GM12864 (cell line): ENCODE measurements at places on chromosomes 3 and 15.

GRCh38 chr15:101445562-101446517 lies 43.7 kb downstream of the PCSK6 start:
- DNase-seq: no peak

- DNase-seq: no peak
These were observed 103.0 kb downstream of the LARS2 start for GRCh38 chr3:45491344-45491743.

- no peak for DNase-seq
These were observed 76.6 kb downstream of the RPL39L start for GRCh38 chr3:187062526-187063177.

DNA sequence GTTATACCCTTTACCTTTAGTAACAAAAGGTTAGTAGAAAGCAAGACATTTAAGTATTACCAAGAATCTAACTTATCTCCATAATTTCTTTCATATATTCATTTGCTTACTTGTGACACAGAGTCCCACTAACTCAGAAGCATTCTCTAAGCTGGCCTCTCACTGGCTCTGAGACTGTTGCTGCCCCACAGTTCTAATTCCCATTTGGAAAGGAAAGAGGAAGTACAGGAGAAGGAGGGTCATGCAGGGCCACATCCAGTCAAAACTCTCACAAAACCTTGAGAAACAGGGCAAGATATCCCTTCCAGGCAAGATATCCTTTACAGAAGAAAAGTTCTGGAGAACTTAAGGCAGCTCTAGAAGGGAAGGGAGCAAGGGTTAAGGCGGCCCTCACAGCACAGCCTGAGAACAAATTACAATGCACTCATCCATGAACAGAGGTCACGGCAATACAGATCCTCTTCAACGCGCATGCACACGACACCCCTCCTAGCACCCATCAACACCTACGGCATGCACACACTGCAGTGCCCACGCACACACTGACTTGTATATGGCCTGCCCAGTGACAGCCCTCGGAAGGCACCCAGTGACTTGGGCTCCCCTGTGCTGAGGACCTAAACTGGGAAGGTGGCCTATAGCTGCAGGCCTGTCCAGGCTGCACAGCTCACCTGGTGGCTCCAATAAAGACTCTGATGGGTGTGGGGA lies 13.0 kb upstream of the MYO5C start:
- peak; percentile 47 for DNase-seq

GRCh38 chr3:177776661-177777101 lies 579.4 kb upstream of the TBL1XR1 start:
- DNase-seq: no peak

GRCh38 chr15:42037656-42038055 lies 16.8 kb upstream of the PLA2G4E start:
- DNase-seq: no peak

DNA sequence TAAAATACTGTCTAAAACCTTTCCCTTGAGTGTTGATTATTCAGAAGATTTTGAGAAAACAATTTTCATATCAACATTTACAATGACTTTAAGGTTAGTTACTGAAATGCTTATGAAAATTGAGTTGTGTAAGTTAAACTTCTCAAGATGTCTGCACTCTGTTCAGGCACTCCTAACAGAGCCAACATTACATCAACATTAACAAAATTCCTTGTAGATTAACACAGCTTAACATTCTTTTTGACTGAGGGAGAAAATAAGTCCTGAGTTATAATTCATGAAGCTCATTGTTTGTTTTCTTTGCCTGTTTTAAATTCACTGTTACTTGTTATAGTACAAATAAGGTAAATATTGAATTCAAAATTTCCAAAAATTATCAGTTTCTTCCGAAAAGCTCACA lies 9.0 kb downstream of the ACKR4 start:
- DNase-seq: no peak

DNA sequence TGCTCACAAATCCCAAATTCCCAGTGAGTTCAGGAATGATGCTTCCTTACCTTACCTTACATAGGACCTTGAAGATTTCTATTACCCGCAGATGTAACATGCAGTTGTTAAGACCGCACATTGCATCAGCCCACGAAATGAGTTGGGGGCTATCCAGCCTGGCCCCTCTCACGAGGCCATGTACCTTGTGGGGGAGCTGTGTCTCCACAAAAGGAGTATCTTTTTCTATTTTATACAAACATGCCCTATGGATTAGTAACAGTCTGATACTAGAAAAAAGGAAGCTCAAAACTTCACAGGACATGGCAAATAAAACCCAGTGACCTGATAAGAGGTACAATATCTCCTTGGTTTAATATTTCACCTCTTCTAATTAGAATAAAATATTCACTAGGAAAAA lies 1086.8 kb upstream of the CFAP20DC start:
- no peak for DNase-seq

GRCh38 chr3:67335813-67336212 lies 318.6 kb downstream of the SUCLG2 start:
- DNase-seq: no peak

DNA sequence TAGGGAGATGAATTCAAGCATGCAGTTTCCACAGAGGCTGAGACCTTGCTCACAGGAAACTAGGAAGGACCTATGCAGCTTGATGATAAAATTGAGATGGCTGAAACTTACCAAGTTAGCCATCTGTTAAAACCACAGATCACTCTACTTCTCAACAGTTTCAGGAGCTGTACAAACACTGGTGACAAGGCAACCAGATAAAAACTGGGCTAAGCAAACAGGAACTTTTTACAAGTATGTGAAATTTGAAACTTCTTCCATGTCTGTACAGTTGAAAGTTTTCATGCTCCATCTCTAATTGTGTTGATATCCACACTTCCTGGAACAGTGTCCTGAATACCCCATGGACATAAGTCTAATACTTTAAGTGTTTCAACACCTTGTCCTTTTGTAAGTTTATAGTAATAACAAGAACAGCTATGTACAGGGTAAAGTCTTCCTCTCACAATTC lies 78.2 kb downstream of the FAIM start:
- peak; percentile 83 for DNase-seq

GRCh38 chr3:169348929-169349621 lies 314.4 kb downstream of the MECOM start:
- no peak for DNase-seq

DNA sequence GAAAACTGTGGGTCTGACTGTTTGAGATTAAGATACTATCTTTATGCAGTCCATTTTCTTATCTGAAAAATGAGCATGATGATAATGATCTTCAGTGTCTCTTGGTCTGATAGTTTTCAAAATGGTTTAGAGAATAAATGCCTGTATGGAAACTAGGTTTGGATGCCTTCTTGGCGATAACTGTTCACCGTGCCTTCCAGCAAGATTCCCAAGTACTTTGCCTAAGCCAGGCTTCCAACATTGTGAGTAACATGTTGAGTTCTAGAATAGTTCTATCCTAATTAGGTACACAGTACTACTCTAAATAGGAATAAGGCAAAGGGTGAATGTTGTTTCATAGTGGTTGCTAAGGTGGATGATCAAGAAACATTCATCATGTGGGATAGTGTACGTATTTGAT lies 940.2 kb downstream of the MCTP2 start:
- DNase-seq: no peak

DNA sequence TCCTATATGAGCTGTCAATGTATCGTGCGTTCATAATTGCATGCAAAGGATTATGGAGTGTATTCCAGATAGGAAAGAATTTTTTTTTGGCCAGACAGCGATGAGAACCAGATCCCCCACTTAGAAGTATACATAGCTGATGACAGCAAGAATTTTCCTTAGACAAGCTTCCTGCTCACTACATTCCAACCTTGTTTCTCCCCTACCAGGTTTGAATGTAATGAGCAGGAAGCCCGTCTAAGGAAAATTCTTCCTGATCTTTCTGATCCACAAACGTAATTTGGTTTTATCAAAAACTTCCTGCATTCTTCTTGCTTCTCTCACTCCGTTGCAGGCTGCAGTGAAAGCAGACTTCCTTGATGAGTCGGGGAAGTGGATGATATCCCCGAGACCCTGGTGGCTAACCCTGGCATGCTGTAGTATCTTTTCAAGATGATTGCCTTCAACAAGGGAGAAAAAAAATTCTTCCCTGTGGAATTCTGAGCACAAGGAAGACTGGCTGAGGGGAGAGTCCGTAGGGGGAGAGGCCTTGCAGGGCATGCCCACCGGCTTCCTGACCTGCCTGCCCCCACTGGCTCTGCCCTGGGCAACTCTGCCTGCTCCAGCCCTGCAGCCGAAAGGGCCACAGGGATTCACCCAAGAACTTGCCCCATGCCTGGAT lies 243.1 kb downstream of the TLE3 start:
- DNase-seq: no peak

DNA sequence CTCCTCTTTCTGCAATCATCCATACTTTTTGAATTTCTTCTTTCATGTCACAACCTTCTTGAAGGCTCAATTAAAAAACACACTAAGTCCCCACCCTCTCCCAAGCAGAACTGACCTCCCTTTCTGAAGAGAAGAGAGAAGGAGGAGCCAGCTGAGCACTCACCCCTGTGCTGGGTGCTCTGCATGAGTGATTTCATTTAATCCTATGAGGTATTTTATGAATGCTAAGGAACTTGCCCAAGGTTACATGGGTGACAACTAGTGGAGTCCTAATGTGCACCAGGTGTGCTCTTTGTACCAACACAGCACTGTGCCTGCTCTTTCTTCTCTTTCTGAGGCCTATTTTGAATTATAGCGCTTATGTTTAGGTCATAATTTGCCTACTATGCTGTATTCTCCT lies 135.6 kb downstream of the DUT start:
- no peak for DNase-seq

- no peak for DNase-seq
These were observed 183.6 kb upstream of the PROK2 start for GRCh38 chr3:71968544-71968943.

- DNase-seq: no peak
These were observed 65.4 kb upstream of the HERC1 start for GRCh38 chr15:63899193-63899592.

DNA sequence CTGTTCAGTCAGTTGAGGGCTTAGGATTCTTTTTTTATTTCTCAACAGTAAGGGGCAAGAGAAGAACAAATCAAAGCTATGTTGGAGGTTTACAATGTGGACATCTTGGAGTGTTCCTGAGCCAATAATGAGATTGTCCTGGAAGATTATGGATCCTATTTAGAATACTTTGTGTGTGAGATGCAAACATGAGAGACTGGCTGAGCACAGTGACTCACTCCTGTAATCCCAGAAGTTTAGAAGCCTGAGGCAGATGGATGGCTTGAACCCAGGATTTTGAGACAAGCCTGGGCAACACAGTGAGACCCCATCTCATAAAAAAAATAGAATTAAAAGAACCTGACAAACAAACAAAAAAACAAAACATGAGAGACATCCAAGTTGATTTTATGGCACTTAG lies 351.6 kb downstream of the GAP43 start:
- no peak for DNase-seq

- DNase-seq: no peak
These were observed 39.7 kb downstream of the LRTM1 start for GRCh38 chr3:54888162-54888561.

DNA sequence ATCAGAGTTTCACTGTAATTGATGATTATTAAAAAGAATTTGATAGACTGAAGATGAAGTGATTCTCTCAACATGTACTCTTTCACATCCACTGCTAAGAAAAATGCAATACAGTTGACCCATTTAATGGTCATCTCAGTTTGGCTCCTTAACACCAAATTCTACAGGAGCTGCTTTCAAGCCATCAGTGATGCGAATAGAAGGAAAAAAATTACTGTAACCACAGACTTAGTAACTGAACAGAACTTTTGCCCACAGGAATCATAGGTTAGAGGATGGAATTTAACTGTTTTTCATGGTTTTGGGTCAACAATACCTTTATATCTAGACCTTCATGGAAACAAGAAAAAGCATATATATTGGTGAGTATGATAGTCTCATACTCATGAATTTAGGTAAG lies 633.5 kb downstream of the CADM2 start:
- DNase-seq: no peak

DNA sequence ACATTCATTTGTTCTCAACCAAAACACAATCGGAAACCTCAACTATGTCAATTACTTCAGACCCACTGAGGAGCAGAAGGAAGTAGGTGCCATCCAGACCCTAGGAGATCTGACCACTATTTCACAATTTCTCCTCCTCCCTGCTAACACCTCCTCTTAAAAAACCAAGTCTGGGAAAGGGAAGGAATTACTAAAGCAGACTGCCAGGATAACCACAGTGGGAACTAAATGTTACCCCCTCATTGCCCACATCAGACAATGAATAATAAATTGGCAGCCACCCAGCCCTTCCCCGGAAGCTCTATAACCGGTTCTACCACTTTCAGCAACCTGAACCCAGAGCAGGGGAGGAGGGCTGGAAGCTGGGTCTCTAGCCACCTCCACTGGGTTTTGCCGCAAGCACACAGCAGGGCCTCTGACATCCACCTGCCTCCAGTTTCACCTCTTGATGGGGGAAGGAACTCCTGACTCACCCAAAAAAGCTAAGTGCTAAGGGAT lies 17.6 kb downstream of the C15orf62 start:
- DNase-seq: no peak

DNA sequence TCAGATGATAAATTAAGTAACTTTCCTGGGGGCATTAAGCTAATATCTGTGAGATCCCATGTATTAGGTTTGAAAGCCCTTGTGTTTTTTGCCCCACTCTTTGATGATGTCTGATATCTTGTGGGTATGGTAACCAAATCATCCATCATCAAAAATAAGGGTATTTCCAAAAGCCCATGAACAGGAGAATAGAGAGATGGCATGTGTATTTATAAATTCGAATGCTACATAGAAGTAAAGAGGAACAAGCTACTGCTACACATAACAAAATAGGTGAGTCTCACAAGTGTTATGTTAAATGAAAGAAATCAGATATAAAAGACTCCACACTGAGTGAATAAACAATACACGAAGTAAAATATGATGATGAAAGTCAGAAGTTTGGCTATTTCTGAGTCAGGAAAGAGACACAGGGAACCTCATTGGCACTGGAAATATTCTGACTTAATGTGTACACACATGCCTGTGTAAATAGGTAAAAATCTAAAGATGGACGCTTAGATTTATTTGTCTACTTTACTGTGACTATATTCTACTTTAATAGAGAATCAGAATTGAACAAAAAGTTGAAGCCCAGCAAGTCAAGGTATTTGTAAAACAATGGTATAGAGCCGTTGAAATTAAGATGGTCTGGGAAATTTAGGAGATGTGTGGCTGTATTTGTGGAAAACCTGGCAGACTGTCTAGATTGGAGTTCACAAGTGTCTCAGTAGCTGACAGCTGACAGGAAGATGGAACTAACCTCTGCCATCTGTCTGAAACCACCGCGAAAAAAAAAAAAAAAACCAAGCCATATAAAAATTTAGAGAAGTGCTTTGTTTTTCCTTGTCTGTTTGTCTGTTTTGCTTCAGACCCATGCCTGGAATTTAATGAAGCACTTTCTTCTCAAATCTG lies 111.0 kb upstream of the TGFBR2 start:
- DNase-seq: no peak

DNA sequence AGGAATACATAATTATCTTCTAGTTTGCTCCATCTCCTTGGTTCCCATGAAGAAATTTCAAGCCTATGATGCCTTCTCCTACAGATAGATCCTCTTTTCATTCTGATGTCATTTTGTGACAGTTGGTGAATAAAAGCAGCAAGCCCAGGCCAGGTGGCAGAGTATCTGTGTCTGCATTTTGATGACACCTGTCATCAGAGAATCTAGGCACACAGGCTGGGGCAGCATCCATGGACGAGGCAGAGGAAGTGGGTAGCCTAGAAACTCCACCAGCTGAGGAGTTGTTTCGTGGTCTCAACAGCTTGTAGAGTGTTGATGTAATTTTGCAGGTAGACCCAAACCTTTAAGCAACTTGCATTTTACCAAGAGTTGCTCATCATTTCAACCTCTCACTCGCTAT lies 269.8 kb downstream of the FEZF2 start:
- no peak for DNase-seq

GRCh38 chr3:34683851-34684250 lies 885.4 kb downstream of the PDCD6IP start:
- no peak for DNase-seq

GRCh38 chr15:54119051-54119450 lies 140.8 kb downstream of the UNC13C start:
- DNase-seq: no peak
